AG09309 (cell line): ENCODE measurements at places on chromosomes 2 and 18.

DNA sequence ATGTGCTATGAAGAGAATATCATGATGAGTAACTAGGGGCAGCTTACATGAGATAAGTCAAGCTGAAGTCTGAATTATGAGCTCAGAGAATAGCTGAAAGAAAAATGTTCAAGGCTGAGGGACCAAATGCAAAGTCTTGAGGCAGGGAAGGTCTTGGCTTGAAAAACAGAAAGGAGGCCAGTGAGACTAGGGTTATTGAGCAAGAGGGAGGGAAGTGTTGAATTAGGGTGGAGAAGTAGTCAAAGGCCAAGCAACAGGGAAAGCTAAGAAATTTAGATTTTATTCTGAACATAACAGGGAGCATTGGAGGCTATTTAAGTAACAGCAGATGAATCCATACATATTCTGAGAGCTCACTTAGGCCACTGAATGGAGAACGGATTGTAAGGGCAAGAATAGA lies 11.4 kb upstream of the ALMS1 start:
- no peak for DNase-seq

DNA sequence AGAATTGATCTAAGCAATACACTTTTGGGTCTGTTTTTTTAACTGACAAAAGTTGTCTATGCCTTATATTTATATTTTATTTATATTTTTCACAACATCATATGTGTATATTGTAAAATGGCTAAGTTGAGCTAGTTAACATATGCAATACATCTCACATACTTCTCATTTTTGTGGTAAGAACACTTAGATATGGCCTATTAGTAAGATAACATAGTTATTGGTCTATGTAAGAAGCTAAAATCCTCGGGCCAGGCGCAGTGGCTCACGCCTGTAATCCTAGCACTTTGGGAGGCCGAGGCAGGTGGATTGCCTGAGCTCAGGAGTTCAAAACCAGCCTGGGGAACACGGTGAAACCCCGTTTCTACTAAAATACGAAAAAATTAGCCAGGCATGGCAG lies 275.6 kb upstream of the ID2 start:
- DNase-seq: no peak

- DNase-seq: no peak
Observed at GRCh38 chr2:59886759-59887158, 666.7 kb downstream of the BCL11A start.

DNA sequence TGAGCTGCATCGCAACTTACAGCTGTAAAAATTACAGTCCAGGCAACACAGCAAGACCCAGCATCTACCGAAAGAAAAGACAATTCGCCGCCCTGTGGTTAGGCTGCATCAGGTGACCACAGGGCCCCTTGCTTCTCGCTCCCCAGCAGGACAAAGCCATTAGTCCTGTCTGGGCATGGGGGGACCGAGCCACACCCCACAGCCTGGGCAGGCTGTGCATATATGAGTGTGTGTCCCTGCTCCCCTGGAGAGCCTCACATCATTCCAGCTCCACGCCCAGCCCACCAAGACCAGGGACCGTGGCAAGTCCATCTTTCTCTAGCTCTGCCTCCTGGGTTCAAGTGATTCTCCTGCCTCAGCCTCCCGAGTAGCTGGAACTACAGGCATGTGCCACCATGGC lies 33.9 kb downstream of the SNORC start:
- no peak for DNase-seq

GRCh38 chr2:47190188-47190881 lies 35.2 kb upstream of the STPG4 start:
- no peak for DNase-seq

GRCh38 chr2:48249025-48249424 lies 280.9 kb upstream of the STON1 start:
- peak; percentile 8 for DNase-seq

DNA sequence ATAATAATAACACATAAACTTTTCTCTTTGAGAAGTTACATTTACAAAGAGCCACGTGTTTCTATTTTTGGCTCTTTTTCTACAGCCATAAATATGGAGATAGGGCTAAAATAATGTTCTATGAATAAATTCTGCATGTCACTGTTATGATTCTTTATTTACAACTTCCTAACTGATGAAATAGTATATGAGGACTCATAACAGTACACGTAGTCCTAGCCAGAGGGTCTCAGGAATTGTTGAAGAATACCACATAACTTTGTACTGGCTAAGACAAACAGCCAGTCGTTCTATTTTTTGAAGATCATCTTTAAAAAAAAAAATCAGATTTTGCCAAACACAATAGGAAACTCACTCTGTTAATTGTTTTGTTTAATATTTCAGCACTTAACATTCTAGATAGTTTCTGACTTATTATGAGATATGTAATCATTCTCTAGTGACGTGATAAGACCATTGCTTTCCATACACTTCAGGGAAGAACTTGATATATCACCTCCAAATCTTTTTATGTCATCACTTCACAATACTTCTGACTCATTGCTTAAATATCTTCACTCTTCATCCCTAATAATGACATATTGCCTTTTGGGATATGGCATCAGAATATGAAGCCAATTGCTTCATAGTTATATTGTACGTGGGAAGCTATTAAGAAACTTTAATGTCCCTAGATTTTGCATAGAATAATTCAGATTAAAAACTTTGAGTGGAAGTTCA lies 256.1 kb downstream of the XIRP2 start:
- DNase-seq: no peak

- no peak for DNase-seq
Observed at GRCh38 chr2:216710551-216711301, 15.4 kb upstream of the IGFBP5 start.

GRCh38 chr18:51867767-51868166 lies 472.2 kb upstream of the DCC start:
- no peak for DNase-seq

DNA sequence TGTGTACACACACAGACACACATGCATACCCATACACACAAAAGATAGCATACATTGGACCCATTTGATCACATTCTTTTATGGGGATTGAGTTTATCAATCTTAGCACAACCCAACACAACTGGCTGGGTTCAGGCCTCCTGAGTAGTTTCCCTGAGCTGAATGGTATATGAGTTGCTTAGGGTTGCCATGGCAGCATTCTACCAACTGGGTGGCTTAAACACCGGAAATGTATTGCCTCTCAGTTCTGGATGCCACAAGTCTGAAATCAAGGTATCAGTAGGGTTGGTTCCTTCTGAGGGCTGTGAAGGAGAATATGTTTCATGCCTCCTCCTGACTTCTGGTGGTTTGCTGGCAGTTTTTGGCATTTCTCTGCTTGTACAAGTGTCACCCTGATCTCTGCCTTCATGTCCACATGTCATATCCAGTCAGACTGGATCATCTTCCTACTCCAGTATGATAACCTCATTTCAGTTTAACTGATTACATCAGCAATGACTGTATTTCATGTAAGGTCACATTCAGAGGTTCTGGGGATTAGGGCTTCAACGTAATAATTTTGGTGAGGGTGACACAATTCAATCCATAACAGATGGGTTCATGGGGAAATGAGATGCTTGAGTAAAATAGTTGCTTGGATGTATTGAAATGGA lies 212.7 kb downstream of the KCNE4 start:
- no peak for DNase-seq

- peak; percentile 79 for DNase-seq
Observed at GRCh38 chr18:2987876-2988790, 24.8 kb downstream of the LPIN2 start.

DNA sequence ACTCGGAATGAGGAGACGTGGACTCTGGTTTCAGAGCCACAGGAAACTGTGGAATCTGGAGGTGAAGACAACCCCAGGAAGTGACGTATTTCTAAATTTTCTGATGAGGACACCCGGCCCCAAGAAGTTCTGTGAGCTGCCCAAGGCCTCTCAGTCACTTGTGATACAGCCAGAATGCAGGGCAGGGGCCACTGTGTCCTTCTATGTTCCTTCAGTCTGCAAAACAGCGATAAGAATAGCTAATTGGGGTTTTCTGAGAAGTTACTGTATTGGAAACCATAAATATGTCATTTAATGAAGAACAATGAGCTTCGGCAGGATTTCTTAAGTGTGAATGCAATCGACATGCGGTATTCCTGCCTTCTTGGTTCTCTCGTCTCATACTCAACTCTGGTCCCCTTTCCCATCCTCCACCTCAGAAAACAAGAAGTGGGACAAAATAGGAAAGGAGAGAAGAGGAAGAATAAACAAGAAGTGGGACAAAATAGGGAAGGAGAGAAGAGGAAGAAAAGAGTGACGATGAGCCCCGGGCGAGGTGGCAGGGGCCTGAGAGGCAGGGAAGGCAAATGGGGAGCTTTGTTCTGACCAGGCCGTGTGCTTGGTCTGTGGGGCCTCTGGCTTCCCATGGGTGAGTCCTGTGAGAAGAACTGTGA lies 282.0 kb upstream of the REV1 start:
- DNase-seq: no peak

GRCh38 chr18:44594799-44595467 lies 85.8 kb upstream of the SETBP1 start:
- DNase-seq: no peak

DNA sequence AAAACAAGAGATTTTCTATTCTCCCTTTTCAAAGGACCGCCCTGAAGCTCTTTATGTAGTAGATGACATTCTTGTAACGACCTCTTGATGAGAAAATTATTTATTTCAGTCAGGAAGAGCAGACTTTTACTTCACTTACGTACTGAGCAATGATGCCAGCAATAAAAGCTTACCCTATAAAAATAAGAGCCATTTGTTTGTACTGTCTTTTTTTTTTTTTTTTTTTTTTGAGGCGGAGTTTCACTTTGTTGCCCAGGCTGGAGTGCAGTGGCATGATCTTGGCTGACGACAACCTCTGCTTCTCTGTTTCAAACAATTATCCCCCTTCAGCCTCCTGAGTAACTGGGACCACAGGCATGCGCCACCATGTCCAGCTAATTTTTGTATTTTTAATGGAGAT lies 39.2 kb downstream of the CRIM1 start:
- no peak for DNase-seq

DNA sequence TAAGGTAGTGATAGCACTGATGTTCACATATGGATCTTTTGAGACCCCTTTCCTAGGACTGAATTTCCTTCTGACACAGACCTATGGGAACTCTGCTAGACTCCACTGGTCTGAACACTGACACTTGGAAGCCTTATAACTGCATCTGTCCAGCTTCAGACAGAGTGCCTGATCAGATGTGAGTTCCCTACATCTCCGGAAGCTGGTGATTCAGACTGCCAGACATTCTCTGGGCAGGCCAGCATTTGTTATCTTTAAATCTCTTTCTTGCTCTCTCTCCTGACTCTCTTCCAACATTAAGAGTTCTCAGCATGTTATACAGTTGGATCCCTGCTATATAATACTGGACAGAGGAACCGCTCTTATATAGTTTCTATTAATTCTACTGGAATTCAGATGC lies 408.5 kb downstream of the ZEB2 start:
- peak; percentile 68 for DNase-seq

GRCh38 chr2:182826064-182826463 lies 40.4 kb downstream of the FRZB start:
- no peak for DNase-seq

GRCh38 chr2:33307659-33308270 lies 168.7 kb upstream of the RASGRP3 start:
- no peak for DNase-seq

DNA sequence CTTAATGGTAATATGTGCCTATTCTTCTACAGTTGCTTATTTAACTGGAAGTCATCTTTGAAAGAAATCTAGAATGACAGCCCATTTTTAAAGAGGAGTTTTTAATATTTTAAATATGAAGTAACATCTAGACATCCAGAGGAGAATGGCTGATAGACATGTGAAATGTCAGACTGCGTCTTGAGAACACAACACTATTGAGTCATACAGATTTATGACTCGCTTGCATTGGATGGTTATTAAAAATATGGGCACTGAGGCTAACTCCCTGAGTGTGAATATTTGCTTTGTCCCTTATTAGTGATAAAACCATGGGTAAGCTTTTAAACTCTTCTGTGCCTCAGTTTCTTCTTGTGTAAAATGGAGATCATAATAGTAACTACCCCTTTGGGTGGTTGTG lies 22.9 kb downstream of the TDRD15 start:
- DNase-seq: no peak

DNA sequence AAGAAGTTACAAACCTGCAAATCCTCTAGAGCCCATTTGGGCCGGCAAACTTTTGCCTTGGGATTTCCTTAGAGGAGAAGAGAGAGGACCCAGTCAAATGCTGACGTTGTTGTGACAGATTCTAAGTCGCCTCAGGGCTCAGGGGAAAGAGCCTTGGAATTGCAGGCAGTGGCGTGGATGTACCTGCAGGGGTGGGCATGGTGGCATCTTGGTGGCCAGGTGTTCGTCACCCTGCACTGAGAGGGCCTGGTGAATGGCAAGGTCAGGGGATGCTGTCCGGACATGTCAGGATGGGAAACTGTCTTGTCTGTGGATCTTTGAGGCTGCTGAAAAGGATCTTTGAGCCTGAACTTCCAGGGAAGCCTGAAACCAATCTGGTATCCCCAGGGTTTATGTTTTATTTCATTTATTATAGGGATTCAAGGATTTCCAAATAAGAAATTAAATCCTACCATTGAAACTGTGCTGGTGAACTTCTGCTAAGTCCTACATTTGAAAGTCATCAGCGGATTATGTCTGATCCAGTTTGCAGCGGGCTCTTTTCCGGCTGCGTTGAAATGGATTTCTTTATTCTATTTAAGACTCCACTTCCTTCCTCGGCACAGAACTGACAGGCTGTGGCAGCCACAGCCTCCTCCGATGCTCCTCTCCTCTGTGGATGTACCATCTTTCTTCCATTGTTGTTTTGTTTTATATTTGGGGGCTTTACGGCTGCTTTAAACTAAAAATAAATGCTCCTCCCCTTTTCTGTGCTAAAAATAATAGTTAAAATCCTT lies 207.6 kb downstream of the AGAP1 start:
- DNase-seq: no peak
